ENCODE measurements at places on chromosomes 6 and 20.

DNA sequence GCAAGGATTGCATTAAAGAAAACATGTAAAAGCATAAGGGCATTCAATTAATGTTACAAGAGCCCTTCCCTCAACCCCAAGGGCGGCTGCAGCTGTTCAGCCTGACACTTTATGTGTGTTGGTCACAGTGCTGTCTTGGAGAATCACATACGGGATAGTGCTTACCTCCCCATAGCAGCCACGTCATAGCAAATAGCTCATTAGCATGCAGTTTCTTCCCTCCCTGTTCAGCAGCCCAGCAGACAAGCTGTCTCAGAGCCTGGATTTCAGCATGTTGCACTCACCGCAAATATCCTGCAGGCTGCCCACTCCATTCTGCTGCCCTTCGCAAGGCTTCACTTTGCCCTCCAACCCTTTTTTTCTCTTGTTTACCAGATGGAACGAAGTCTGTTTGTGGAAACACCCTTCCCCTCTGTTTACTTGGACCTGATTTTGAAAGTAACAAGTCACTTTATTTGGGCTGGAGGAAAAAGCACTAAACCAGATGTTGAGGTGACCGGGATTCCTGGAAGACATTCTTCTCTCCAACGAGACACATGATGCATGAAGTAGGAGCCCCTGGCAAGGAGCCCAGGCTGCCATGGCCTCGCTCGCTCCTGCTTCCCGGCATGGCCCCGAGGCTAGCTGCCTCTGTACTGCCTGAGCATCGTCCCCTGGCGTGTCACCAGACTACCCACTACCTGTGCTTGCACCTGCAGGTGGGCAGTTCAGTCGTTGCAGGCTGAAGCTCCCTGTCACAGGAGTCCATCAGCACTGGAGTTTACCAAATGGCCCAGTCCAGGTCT is 151.6 kb upstream of the GMDS start:
- DNase-seq = no peak

DNA sequence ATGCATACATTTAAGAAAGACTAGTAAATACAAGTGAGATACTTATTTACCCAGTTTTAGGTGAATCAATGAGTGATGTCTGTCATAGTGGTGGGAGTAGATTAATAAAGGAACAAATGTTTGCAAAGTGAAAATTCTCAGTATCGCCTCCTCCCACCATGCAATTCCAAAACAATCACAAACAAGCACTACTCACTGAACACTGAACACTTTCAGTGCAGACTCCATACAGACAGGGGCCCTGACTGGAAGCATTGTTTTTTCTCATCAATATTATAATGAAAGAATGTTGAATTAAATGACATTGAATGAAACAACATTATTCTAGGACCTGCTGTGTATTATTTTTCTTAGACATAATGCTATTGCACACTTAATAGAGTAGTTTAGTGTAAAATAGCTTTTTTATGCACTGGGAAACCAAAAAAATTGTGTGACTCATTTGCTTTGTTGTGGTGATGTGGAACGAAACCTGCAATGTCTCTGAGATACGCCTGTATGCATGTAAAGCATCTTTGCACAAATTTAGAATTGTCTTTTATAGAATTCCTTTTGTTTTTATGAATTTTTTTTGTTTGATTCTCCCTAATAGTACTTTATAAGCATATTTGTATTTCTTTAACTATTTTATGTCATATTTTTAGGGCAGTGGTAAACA is 317.5 kb downstream of the UTRN start:
- no peak for DNase-seq

- DNase-seq = no peak
Observed at GRCh38 chr20:4808872-4809271, 87.2 kb downstream of the PRND start.

DNA sequence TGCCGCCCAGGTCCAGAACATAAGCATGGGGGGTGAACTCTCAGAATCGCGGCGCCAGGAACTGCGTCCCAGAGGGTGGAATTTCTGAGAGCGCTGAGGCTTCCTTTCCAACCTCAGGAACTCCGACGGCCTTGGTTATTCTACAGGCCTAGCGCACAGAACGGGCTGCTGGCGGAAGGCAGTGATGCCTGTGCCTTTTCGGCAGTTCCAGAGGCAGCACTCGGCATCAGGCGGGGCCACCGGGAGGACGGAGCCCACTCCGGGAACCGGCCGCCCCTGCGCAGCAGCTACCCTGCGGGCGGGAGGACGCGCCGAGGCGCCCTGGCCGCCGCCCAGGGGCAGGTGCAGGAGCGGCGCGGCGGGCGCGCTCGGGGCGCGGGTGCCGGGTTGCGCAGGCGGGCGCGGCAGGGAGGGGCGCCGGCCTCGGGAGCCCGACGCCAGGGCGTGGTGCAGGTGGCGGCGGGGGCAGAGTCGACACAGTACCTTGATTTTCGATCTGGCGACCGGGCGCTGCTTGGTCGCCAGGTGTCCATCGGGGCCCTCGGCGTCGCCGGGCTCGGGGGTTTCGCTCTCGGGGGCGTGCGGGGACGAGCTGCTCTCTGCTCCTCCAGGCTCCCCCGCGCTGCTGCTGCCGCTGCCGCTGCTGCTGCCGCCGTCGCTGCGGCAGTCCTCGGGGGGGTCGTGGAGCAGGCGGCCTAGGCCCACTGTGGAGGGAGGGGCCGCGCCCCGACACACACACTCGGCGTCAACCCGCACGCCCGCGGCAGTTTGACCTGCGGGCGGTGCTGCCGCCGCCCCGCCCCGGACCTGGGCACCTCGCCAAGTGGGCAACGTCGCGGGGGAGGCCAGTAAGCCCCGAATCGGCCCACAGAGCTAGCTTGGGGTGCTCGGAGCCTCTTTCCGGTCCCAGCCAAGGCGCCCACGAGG is 1.3 kb downstream of the OVOL2 start:
- DNase-seq = no peak

DNA sequence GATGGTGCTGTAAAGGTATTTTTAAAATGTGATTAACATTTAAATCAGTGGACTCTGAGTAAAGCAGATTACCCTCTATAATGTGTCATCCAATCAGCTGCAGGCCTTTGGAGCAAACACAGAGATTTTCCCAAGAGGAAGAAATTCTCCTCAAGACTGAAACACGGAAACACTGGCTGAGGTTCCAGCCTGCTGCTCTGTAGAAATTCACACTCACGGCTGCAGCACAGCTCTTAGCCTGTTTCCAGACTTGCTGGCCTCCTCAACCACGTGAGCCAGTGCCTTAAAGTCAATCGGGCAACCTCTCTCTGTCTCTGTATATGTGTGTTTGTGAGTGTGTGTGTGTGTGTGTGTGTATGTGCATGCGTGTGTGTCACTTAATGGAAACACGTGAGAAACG is 41.1 kb downstream of the PDE10A start:
- DNase-seq = no peak

GRCh38 chr6:4858194-4859015 is 82.2 kb downstream of the CDYL start:
- DNase-seq = no peak

- no peak for DNase-seq
Observed at GRCh38 chr6:130207979-130208649, 14.6 kb downstream of the SAMD3 start.

GRCh38 chr6:45498591-45498990 is 120.9 kb upstream of the SUPT3H start:
- DNase-seq = no peak

All from cortex of kidney (tissue), 1 donor.